ENCODE measurements at places on chromosomes 2 and 18.
A peak's percentile ranks its signal among the peaks of the same experiment; 100 is the strongest.

GRCh38 chr2:231663458-231664212 is 44.7 kb upstream of the PTMA start:
- DNase-seq = no peak

GRCh38 chr2:232492963-232493700 is 5.5 kb upstream of the ECEL1 start:
- no peak for DNase-seq

DNA sequence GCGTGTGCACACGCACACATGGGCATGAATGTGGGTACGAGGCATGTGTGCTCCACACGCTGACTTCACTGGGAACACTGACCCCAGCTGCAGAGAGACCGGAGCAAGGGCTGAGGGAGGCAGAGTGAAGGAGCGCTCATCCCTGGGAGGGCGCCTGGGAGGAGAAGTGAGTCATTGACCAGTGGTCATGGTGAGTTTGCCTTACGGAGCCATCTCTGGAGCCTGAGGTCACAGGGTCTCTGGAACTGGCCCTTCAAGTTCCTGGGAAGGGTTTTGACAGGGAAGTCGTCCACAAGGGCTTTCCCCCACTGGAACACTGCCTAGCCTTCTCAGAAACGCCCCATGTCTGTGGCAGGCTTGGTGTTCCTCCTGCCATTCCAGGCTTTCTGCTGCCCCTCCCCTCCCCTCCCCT is 14.3 kb upstream of the TMEM185B start:
- DNase-seq = no peak

DNA sequence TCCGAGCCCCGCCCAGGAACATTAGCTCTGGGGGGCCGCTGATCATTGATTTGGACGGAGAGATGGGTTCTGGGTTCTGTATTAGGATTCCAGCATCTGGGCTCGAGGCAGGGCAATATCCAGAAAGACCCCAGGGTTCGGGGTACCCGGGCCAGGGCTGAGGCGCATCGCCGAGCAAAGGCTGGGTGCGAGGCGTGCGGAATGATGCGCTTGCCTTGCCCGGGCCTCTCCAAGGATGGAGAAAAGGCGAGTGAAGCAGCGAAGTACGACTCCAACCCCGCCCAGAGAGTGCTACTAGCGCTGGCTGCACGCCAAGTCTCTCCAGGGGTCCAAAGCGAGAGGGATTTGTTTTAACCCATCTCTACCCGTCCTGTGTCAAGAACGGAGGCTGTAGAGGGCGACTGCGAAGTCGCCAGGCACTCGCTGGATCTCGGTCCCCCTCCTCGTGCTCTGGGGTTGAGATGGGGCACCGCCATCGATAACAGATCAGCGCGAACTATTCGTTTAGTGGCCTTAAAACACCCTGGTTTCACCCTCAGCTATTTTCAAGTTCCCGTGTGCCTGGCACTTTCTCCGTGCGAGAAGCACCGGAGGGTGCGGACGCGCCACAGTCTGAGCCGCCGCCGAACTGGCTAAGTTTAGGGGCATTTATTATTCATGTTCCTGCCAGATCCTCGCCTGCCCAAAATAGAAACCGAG is 1.9 kb downstream of the ADCYAP1 start:
- no peak for DNase-seq

DNA sequence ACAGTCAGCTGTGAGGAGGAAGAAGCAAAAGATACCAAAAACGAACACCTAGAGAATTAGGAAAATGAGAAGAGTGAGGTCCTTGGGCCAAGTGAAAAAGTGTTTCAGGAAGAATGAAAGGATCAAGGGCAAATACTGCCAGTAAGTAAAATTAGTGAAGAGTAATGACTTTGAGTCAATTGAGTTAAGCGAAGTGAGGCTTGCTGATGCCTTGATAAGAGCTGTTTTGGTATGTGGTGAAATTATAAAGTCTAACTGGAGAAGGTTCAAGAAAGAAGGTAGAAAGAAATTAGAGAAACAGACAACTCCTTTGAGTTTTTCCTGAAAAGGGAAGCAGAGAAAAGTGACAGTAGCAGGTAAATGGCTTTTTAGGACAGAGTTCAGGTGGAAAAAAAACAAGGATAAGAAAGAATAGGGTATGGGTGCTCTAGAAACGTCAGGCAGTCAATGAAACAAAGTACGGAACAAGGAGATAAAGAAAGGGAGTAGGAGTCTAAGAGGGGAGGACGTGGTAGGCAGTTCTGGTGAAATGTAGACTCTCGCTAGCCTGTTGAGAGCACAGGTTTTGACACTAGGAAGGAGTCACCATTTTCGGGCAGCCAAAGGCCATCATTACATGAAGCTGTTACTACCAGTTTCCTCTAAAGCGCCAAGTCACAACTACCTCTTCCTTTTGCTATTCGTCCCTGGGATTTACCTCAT is 42.9 kb downstream of the SMC6 start:
- DNase-seq = no peak

DNA sequence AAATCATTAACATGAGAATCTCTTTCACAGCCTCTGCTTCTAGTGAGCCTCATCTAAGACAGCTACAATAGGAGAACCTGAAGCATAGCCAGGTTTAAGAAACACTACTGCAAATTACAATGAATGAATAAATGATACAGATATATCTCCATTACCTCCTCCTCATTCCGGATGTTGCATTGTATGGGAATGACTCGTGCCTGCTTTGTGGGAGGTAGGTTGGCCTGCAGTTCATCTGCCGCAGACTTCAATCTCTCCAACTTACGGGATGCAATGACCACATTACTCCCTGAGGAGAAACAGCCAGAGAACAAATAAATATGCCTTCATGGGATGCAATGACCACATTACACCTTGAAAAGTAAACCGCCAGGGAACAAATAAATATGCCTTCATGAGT is 15.4 kb downstream of the PECR start:
- DNase-seq = no peak

- DNase-seq = no peak
Measured at GRCh38 chr2:20539776-20540586, 93.1 kb downstream of the RHOB start.

- DNase-seq = no peak
Measured at GRCh38 chr2:24328010-24328409, 32.3 kb downstream of the ITSN2 start.

DNA sequence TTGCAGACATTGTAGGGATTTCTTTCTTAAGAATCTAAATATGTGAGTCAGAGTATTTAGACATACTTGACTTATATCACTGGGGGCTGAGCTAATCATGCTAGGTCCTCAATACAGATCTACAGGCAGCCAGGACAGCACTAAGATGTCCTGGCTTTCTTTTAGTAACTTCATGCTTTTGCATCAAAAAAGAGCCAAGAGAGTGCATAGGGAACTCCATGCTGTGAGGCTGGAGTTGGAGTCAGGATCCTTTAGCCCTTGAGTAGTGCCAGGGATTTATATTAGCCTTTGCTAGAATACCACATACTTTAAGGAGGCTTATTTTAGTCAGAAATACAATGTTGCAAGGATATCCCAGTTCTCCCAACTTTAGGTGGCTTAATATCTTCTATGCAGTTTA is 289.7 kb downstream of the CCDC85A start:
- no peak for DNase-seq

DNA sequence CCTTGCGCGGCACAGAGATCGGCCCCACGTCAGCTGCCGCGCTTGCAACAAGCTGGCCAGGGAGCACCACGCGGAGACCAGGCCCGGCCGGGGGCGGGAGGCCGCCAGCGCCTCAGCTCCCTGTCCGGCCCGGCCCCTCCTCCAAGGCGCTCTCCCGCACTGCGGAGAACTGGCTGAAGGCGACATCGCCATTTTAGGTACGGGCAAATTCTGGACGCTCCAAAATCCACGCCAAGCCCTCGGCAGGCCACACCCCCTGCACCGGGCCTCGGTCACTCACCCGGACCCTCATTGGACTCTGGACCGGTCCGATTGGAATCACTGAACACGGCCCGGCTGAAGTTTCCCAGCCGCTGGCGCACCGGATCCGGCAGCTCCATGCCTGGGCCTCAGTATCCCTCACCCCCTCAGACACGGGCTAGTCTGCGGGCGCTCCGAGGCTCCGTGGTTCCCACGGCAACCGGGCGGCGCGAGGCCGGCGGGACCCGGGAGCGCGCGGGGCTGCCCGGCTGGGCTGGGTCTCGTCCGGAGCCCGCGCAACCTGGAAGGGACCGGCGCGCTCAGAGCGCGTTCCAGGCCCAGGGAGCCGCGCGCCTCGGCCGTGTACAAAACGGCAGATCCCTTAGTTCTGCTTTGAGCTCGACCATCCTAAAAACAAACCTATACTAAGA is at the start of gene TMEM17:
Gene TMEM17, minus strand, starts transcription at position 446 of the 671 bp plus-strand sequence. Its CDS starts 66 bp downstream, at position 380.
- peak; percentile 47 for DNase-seq

DNA sequence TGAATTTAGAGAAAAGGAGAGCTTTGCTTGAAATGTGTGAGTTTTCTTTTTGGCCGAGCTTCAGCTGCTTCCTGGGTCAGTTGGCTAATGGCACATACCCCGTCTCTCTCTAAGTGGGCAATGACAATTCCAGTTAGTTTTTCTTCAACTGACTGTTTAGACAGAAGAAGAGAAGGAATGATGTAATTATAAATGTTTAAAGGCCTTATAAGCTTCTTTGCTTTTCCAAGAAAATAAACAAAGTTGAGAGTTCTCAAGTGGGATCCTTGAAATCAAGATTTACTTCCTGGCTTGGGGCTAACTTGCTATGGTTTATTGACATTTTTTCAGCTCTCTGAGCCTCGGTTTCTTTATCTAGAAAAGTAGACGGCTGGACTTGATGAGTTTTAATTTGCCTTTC is 794.9 kb upstream of the ACVR2A start:
- DNase-seq = no peak

DNA sequence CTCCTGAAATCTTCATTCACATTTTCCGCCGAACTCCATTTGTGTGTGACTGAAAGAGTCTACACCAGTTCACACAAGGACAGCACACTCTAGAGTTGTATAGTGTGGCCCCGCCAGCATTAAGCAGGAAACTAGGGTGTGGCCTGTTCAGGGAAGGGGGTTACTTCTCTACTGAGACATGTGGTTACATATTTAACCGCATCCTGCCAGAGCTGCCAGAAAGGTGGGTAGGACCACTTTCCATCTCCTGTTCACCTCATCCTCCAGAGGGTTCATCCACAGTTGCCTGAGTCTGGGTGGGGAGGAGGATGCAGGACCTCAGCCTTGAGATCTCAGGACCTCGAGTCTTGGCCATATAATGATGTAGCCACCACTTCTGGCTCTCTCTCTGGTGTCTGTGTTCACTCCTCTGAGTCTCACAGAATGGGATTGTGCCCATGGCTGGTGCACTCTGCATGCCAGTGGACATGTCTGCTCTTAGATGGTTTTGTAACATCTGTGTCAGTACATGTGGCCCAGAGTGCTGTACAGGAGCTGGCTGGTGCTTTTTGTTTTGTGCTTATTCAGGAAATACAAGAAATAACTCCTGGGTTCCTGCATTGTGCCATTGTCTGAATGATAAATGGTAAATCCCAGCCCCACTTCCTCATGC is 7.7 kb upstream of the SP140L start:
- DNase-seq = no peak

GRCh38 chr18:13604786-13605185 is 121.6 kb downstream of the FAM210A start:
- DNase-seq = no peak

- DNase-seq = peak; percentile 37
Measured at GRCh38 chr2:159807183-159808031, 9.4 kb upstream of the CD302 start.

GRCh38 chr2:67880291-67880761 is 182.5 kb downstream of the C1D start:
- no peak for DNase-seq

DNA sequence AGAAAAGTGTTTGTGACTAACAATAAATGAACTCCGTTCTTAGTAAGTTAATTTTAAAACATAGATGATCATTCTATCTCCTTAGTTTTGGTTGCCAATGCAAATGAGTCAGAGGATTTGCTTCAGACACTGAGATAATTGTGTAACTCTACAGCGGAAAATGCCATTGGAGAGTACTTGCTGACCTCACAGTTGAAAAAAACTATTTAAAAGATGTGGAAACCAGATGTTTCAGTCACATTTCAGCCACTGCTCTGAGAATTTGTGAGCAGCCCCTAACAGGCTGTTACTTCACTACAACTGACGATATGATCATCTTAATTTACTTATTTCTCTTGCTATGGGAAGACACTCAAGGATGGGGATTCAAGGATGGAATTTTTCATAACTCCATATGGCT is at the start of gene TNFAIP6:
Gene TNFAIP6, plus strand, starts transcription at position 234 of the 400 bp plus-strand sequence. Its CDS starts 75 bp downstream, at position 309.
- no peak for DNase-seq

- DNase-seq = no peak
Measured at GRCh38 chr2:156845806-156846558, 409.8 kb downstream of the GPD2 start.

GRCh38 chr18:6954501-6954900 is 163.1 kb downstream of the LAMA1 start:
- no peak for DNase-seq

GRCh38 chr2:181262782-181263181 is 194.4 kb upstream of the ITGA4 start:
- DNase-seq = no peak

DNA sequence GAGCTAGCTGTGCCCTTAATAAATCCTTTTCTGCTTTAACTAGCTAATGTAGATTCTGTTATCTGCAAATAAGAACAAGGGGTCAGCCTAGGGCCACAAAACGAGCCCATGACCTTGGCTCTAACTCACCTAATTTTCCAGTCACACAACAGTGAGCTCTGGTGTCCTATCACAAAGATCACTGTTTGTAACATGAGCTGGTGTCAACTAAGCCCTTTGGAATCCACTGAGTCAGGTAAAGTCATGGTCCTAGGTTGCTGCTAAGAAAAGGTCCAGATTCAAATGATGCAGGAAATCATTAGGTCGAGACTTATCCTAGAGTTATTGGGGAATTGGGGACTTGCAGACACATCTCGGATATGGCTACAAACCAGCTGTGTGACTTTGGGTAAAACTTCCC is 49.9 kb downstream of the ST8SIA5 start:
- no peak for DNase-seq

DNA sequence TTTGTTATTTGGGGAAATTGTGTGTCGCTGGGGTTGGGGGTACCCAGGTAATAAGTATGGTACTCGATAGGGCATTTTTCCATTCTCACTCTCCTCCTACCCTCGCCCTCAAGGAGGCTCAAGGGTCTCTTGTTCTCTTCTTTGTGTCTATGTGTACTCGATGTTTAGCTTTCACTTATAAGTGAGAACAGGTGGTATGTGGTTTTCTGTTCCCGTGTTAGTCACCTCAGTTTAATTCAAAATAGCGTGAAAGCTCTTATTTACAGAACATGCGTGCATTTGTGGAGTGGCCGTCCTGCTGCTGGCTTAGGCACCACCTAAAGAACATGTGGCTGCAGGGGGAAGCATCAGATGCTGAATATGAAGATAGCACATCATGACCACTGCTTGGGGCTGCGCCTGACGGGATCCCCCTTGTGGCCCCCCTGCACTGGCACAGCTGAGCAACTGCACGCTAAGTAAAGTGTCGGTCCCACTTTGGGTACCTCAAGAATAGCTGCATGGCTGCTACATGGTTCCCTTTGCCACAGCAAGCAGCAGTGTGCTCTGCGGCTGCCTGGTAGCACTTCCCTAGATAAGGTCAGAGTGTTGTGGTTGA is 569.0 kb downstream of the DCDC2C start:
- no peak for DNase-seq

- peak; percentile 83 for DNase-seq
Measured at GRCh38 chr18:79528846-79529245, 133.1 kb downstream of the NFATC1 start.

GRCh38 chr18:78679031-78679430 is 300.6 kb upstream of the SALL3 start:
- no peak for DNase-seq

- DNase-seq = no peak
Measured at GRCh38 chr18:69518989-69519388, 118.3 kb downstream of the DOK6 start.
